ENCODE measurements at places on chromosomes 4 and X. TPM values are rescaled to one million over a fixed set of nuclear protein-coding genes. Genes with fewer than 3 reads are reported as not detected.

GRCh38 chr4:105075045-105075444 is 71.6 kb upstream of the TET2 start:
- DNase-seq = no peak

DNA sequence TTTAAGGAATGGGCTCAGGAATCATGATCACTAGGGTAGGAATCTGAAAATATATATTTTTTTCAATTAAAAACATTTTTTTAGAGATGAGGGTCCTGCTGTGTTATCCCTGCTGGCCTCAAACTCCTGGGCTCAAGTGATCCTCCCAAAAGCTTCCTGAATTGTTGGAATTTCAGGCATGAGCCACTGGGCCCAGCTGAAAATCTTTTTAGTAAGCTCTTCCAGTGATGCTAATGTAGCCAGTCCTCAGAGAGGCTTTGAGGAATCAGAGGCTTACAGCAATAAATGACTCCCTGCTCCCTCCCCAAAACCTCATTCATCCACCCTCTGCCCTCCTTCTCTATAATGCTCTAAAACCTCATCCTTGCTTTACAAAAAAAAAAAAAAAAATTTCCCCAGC is 129.5 kb downstream of the ZIC3 start:
- no peak for DNase-seq

DNA sequence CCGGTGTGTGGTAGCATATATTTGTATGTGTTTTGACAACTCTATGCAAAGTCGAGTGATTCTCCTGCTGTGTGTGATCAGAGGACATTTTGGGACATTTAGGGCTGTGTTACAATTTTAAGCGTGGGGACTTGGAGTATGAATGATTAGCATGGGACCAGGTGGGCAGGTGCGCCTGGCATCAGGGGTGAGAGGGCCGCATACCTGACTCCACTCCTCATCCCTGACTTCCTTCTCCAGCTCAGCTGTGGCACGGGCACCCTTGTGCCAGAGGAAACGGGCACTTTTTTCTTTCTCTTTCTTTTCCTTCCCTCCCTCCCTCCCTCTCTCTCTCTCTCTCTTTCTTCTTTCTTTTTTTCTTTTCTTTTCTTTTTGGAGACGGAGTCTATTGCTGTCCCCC is 15.7 kb upstream of the PLCXD1 start:
- no peak for DNase-seq

- no peak for DNase-seq
These were observed 399.9 kb downstream of the GASK1B start for GRCh38 chr4:157772907-157773306.

FOXR2 gene
- not detected for polyA plus RNA-seq
